ENCODE measurements at places on chromosomes 12 and 14.

GRCh38 chr14:99315197-99315596 is 43.2 kb upstream of the BCL11B start:
- DNase-seq: no peak

DNA sequence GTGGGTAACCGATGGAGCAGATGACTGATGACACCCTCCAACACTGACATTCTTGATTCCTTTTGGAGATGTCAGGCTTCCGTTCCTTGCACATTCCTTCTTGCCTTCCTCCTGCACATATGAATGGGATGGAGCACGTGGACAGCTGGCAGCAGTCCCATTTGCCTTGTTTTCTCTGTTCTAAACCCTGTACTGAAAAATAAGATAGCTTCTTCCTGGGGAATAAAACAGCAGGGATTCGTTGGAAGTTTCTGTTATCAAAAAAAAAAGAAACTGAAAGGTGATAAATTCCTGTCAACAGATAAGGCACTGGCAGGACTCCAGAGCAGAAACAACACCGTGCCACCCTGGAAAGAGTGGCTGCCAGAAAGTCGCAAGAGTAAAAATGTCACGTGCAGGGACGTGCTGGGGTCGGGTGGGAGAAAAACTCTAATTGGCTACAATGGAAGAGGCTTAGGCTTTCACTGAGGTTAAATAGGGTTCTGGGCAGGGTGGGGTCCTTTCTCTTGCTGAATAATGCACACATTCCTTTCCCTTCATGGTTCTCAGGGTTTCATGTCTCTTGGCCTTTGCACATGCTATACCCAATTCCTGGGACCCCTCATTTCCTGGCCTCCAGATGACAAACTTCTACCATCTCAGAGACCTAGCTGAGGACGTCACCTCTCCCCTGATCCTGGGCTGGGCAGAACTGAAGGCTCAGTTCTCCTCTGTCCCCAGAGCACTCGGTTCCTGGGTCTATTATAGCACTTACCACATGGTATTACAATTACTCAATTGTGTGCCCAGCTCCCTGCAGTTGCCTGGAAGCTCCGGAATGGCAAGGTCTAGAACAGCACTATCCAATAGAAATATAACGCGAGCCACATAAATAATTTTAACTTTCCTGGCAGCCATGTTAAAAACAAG is 7.0 kb upstream of the NUAK1 start:
- DNase-seq: no peak

DNA sequence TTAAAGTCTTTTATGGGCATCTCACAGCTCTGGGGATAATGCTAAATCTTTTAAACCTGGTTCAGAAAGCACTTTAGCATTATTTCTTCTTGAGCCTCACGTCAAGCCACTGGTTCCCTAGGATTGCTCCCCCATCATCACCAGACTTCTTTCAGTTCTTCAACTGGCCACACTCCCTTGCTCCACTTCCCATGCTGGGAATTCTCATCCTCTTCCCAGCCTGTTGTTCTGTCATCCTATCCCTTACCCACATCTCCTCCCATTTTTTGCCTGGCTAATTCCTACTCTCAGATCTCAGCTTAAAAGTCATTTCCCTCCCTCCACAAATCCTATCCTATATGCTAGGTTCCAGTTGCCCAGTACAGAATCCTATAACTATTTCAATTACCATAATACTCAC is 14.4 kb downstream of the FERMT2 start:
- DNase-seq: no peak

DNA sequence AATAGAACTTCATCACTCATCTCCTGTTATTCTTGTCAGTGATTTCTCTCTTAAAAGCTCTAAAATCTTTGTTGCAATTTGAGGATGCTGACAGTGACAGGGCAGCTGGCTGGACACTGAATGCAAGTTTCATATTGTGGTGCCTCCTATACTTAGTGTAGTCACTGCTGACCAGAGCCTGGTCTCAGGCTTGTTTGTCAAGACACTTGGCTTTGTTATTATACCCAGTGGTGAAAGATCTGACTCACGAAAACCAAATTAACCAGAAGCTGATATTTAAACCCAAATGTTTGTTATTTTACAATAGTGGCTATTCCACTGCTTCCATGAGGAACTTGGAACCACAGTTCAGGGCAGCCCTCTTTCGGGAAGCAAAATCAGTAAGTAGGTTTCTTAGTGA is 42.8 kb downstream of the RPGRIP1 start:
- no peak for DNase-seq

- DNase-seq: no peak
Observed at GRCh38 chr12:69023840-69024239, 90.9 kb upstream of the CPM start.

Measured in KBM-7 (cell line).